ENCODE measurements at places on chromosomes 13 and 19.

GRCh38 chr19:11367528-11367927 lies 6.9 kb upstream of the SWSAP1 start:
- DNase-seq, result no peak

GRCh38 chr13:112441226-112441625 lies 65.1 kb downstream of the SPACA7 start:
- DNase-seq, result no peak

GRCh38 chr13:70756088-70756487 lies 647.8 kb upstream of the KLHL1 start:
- DNase-seq, result no peak

- DNase-seq, result peak; percentile 65
Measured at GRCh38 chr19:57350877-57351805, at the start of gene ZNF304. TSS of gene ZNF304 (plus strand) at chr19:57351271. CDS start at chr19:57351665, 394 bp downstream.

GRCh38 chr19:56751078-56751489 lies 79.5 kb upstream of the ZNF835 start:
- no peak for DNase-seq

- peak; percentile 71 for DNase-seq
Measured at GRCh38 chr13:77697217-77698103, at the start of gene SLAIN1. TSS of gene SLAIN1 (plus strand) at chr13:77697687. CDS start at chr13:77697914, 227 bp downstream.

GRCh38 chr13:109781384-109782065 lies 4.9 kb downstream of the IRS2 start:
- DNase-seq, result no peak

DNA sequence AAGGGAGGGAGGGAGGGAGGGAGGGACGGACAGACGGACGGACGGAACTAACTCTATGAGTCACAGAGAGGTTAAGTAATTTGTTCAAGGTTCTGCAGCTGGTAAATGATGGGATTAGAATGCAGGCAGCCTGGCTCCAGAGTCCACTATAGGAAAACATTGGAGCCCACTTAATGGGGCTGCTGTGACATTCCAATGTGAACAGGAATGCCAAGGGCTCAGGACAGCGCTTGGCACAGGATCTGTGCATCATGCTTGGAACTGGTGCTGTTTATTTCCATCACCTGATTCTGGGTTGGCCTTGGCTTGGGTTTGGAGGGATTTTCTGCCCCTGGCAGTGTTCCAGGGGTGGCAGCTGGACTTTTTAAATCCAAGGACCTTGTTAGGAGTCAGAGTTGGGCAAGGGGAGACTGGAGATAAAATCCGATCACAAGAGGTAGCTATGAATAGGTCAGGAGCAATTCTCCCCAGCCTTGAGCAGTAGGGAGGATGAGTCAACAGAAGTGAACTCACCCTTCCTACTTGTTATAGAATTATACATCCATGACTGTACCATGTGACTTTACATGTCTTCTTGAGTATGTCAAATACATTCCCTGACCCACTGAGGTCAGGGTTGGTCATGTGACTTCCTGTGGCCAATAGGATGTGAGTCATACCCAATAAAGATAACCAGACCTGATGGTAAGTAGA lies 7.8 kb upstream of the HIF3A start:
- DNase-seq, result no peak

DNA sequence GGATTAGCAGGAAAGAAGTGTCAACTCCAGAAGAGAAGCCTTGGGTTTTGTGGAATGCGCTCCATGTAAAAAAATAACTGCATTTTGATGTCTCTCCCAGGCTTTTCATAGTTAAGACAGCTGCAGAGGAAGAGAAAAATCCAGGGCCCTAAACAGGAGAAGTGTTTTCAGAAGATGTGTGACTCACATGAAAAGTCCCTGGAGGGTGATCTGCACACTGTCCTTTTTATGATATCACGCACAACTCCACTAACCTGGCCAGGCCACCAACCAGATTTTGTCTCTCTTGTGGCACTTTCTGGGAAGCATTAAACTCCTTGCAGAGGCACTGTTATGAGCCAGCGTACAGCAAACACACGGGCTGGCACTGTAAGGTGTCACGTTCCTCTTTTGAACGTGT lies 267.3 kb downstream of the FGF9 start:
- no peak for DNase-seq

- no peak for DNase-seq
Measured at GRCh38 chr13:80558074-80558473, 217.1 kb upstream of the SPRY2 start.

DNA sequence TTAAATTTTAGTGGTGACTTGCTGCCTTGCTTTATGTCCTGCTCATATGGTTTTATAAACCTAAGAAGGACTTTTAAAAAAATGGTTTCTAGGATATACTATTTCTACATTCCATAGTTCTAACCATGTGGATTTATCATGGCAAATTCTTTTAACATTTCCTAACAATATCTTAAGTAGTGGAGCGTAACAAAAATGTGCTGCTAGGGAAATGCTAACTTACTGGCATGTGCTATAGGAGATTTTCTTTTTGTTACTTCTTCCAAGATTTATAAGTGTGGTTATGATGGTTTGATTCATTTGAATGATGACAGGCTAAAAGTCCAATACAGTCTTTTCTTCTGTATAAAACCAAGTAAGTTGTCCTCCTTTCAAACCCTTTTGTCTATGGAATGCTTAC lies 713.7 kb downstream of the SLITRK1 start:
- DNase-seq, result no peak

GRCh38 chr13:109516186-109516585 lies 270.2 kb downstream of the IRS2 start:
- DNase-seq, result no peak

DNA sequence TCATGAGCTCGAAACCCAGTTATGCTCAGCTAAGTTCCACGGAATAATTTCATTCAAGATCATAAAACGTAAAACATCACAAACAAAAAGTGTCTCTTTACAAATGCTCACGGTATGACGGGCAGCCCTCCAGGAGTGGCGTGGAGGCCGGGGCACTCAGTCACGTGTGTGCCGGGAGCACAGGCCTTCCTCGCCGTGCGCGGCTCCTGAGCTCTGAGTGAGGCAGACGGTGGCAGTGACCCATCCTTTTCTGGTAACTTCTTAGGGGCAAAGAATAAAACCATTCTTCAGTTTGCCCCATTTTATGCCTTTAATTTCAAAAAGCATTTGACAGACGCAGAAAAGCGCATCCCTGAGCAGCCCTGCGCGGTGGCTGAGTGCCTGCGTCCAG lies 72.8 kb downstream of the ATP11A start:
- DNase-seq, result no peak

GRCh38 chr13:65601855-65602254 lies 1628.3 kb downstream of the PCDH9 start:
- no peak for DNase-seq

DNA sequence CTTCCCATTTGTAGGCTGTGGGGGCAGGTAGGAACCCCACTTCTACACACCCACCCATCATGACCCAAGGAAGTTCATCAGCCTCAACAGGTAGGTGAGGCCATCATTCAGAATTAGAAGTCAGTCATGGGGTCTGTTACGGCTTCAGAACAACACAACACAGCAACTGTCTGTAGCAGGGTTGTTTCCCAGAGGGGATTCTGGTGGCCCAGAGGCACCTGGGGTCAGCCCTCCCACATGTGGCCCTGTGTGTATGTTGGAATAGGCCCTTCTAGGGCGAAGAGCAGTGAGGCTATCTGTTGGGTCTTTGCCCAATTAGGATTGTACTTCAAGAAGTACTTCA lies 3.4 kb downstream of the IGFLR1 start:
- no peak for DNase-seq

DNA sequence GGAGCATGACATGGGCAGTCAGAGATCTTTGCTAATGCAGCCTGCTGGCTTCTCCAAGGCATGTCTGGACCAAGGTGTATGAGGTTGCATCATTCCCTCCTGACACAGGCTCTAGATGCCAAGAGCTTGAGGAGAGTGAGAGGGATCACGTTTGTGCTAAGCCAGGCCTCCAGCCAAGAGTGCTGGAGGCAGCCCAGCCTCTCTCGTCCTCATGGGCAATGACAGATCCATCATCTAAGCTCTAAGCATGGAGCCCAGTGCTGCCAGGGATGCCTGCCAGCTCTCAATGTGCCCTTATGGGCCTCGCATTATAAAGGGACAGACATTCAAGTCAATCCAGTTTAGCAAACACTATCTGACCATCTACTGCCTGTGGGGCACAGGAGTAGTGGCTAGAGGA lies 136.3 kb upstream of the VSTM2B start:
- no peak for DNase-seq

GRCh38 chr13:20702915-20703779 lies at the start of gene IL17D:
TSS of gene IL17D (plus strand) at chr13:20703699. CDS start at chr13:20704002, 303 bp downstream.
- peak; percentile 23 for DNase-seq

DNA sequence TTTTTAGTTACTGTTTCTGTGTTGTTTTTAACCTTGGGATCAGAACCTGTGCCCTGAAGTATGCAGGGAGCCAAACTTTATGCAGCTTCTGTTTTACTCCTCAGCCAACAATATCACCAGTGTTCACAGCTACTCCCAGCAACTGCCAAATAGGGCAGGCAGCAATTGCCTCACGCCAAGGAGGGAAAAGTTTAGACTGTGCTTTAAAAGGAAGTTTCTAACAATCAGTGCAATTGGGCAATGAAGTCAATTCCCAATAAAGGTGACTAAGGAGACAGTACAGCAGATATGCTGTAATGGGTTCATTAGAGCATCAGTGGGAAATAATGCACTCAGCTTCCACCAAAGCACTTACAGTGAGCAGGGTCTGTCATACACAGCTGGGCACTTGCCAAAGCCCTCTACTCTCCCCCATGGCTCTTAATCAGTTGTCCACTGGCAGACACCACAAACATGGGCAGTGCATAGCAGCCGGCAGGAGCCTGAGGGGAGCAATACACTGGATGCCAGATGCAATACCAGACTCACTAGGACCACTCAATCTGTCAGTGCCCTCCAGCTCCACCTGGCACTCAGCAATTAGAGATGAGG lies 19.3 kb downstream of the ENOX1 start:
- no peak for DNase-seq

DNA sequence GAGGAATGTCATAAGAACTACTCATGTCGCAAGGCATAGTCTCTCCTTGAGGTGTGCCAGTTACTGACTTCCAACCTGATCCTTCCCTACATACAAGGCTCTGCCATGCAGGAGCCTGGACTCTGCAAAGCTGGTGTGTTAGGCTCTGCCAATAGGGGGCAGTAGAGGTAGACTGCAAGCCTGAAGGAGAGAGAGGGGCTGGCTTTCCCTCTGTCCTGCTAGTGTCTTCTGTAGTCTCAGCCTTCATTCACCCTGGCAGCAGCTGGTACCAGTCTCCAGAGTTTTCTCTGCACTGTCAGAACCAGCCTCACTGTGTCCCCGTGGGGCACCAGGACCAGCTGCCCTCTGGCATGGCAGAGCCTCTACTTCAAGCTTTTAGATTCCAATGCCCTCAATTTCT lies 14.5 kb downstream of the SHISA2 start:
- no peak for DNase-seq

GRCh38 chr13:100392709-100393630 lies 195.6 kb downstream of the GGACT start:
- DNase-seq, result peak; percentile 20

DNA sequence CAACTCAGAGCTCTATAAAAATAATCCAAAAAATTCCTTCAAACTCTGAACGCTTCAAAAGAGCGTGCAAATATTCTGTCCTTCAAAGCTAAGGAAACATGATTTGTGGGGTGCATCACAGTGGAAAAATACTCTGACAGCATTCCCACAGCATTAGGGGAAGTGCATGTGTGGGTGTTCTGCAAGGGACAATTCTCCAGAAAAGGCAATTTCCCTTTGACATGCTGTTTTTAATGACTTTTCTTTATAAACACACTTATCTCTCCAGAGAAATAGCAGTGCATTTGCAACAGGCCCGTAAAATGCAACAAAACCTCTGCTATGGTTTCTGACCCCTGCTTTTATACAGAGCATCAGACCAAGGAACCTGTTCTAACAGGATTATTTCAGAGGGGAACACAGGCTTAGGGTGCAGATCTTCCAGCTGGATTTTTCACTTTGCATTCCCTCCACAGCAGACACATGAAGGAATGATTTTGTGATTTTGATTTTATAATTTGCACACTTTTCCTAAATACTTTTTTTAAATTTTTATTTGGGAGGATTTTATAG lies 42.6 kb downstream of the KL start:
- DNase-seq, result no peak

GRCh38 chr13:78102121-78102677 lies 183.6 kb upstream of the EDNRB start:
- DNase-seq, result no peak

DNA sequence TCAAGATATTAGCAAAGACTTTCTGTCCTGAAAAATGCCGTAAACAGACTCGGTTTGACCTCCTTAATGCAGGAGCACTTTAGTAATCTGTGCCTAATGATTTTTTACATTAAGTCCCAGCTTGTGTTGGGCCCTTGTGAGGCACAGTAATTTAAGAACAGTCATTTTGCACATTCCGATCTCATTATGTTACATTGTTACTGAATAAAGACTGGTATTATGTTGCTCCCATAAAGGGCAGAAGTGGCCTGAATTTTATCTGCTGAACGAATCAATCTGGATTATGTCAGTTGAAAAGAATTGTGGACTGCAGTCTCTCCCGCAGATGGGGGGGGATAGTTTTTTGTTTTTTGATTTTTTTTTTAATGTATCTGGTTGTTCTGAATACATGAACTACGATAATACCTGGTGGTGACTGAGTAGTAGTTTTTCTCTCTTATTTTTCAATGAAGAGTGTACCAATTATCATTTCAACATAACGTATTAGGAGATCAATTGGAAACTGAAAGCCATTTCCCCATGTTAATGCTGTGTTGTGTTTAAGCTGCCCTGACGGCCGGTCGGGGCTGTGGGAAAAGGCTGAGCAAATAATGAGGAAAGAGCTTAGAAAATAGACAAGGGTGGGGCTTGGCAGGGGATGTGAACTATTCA lies 290.2 kb downstream of the ZNF536 start:
- DNase-seq, result no peak

DNA sequence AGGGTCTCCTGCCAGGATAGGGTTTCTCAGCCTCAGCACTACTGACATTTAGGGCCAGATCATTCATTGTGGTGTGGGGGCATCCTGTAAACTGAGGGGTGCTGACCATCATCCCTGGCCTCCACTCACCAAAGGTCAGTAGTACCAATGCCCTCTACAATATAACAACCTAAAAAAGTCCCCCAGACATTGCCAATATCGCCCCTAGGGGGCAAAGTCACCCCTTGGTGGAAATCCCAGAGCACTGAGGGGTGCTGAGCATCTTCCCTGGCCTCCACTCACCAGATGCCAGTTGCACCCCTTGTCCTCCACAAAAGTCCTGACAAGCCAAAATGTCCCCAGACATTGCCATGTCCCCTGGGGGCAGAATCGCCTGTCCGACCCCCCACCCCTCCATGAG lies 21.6 kb downstream of the CPAMD8 start:
- no peak for DNase-seq

GRCh38 chr13:93182406-93182805 lies 44.2 kb upstream of the GPC6 start:
- DNase-seq, result no peak

GRCh38 chr13:30978981-30979956 lies 46.8 kb downstream of the TEX26 start:
- peak; percentile 27 for DNase-seq

GRCh38 chr13:73828811-73829210 lies 305.4 kb downstream of the KLF12 start:
- no peak for DNase-seq

GRCh38 chr19:30083701-30084156 lies 141.7 kb downstream of the URI1 start:
- no peak for DNase-seq

- DNase-seq, result no peak
Measured at GRCh38 chr13:89324582-89324981, 1653.4 kb downstream of the SLITRK5 start.

All from stimulated activated CD4-positive, alpha-beta T cell treated with anti-CD3 and anti-CD28 coated beads, Interleukin-15, amount 100 ng/mL, for 1 hour (primary cell).